ENCODE measurements at places on chromosomes 2 and 18.

DNA sequence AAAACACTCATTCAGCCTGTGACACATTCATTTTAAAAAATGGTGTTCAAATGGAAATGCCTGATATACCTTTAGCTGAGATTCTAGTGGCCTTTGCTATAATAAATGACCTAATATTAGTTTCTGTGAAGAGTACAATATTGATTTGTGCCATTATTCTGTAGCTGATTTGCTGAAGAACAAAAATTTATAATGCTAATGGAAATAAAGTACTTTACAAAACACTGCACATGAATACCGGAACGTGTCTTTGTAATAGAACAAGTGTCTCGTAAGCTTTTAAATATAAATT is 138.7 kb downstream of the WDR7 start:
- no peak for DNase-seq

GRCh38 chr2:217186668-217187159 is 326.9 kb upstream of the TNP1 start:
- DNase-seq = no peak

- no peak for DNase-seq
Observed at GRCh38 chr2:62803961-62804360, 98.4 kb downstream of the EHBP1 start.

GRCh38 chr2:73999881-74000597 is 15.3 kb downstream of the TET3 start:
- no peak for DNase-seq

GRCh38 chr2:145484448-145485097 is 964.7 kb upstream of the ZEB2 start:
- peak; percentile 36 for DNase-seq

- no peak for DNase-seq
Observed at GRCh38 chr2:55419233-55419678, 400 bp downstream of the CCDC88A start.

- no peak for DNase-seq
Observed at GRCh38 chr18:79416022-79416676, 20.4 kb downstream of the NFATC1 start.

GRCh38 chr2:37205689-37206341 is 9.5 kb downstream of the CEBPZOS start:
- DNase-seq = no peak
